ENCODE measurements at places on chromosomes 16 and 17. TPM values are rescaled to one million over a fixed set of nuclear protein-coding genes. Genes with fewer than 3 reads are reported as not detected.

VTN gene
- total RNA-seq: 2.1 TPM

GRCh38 chr16:89290887-89291286 is 73.4 kb downstream of the ZNF778 start:
- no peak for DNase-seq

KRT36 gene
- not detected for total RNA-seq

DNA sequence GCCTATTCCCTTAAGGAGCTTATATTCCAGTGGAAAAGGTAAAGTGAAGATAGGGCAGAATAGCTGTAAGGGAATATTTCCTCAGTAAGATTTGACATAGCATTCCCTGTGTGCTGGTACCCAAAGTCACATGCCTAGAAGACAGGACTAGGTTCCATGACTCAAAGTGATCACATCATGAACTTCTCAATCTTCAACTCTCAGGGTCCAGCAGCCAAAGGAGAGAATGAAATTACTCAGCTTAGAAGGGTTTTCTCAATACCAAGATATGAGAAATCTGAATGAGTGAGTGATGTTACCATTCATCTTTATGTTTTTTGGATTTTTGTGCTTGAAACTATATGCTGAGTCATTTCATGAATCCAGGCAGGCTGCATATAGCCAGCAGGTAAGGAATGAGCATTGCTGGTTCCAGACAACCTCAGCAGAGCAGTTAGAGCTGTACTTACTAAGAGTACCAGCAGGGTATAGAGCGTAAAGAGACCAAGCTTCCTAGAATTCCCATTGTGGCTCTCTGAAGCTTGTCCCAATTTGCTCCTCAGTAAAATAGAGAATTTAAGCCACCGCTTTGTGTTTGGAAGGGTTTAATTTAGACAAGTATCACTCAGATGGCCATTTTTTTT is 91.1 kb downstream of the ANKFN1 start:
- DNase-seq: no peak

GRCh38 chr17:76370261-76370993 is 14.0 kb upstream of the SPHK1 start:
- DNase-seq: no peak

- no peak for DNase-seq
These were observed 8.5 kb upstream of the FBXL19 start for GRCh38 chr16:30914830-30915229.

- no peak for DNase-seq
These were observed 140.3 kb upstream of the ERCC4 start for GRCh38 chr16:13779676-13780075.

DHRS11 gene
- total RNA-seq: 16.3 TPM

DNA sequence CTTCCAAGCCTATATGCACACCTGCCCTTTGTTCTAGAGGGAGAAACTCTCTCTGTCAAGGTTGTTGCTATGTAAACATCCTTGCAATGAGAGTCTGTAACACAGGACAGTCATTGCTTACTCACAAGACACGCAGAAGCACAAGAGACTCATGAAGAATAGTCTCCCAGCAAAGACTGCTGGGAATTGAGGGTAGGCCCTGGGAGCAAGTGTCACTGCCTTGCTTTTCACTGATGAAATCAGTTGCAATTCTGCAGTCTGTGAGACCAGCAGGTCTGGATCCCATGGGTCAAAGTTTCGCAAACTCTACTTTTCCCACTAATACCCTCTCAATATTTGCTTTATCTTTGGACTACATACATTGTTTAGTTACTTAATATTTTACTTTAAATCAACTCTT is 177.4 kb downstream of the FTO start:
- DNase-seq: no peak

GRCh38 chr16:11151156-11151884 is 104.7 kb downstream of the SOCS1 start:
- no peak for DNase-seq

DNA sequence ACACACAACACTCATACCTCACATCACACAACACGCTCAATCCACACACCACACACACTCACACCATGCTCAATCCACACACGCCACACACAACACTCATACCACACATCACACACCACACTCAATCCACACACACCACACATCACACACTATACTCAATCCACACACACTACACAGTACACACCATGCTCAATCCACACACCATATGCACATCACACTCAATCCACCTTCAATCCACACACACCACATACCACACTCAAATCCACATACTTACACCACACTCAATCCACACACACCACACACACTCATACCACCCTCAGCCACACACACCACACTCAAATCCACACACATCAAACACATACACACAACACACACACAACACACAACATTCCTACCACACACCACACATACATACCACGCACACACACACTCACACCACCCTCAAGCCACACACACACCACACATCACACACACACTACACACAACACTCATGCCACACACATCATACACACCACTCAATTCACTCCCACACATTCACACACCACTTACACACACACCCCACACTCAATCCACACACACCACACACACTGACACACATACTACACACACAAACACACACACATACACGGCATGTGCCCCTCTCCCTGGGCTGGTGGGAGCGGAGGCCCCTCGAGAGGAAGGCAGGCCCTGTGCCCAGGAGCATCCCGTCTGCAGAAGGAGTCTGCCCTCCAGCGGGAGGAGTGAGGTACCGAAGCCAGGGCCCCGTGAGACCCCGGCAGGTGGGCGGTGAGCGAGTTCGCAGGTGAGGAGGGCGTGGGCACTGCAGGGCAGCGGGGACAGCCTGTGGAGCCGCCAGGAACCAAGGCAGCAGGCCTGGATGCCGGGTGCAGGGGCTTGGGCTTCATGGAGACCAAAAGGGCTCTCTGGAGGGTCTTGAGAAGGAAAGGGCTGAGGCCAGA is 33.1 kb upstream of the RPTOR start:
- no peak for DNase-seq

GRCh38 chr17:39863918-39864746 is at the start of gene IKZF3:
Gene IKZF3, minus strand, starts transcription at chr17:39864312. Its CDS starts 186 bp downstream, at chr17:39864126.
- no peak for DNase-seq

DNA sequence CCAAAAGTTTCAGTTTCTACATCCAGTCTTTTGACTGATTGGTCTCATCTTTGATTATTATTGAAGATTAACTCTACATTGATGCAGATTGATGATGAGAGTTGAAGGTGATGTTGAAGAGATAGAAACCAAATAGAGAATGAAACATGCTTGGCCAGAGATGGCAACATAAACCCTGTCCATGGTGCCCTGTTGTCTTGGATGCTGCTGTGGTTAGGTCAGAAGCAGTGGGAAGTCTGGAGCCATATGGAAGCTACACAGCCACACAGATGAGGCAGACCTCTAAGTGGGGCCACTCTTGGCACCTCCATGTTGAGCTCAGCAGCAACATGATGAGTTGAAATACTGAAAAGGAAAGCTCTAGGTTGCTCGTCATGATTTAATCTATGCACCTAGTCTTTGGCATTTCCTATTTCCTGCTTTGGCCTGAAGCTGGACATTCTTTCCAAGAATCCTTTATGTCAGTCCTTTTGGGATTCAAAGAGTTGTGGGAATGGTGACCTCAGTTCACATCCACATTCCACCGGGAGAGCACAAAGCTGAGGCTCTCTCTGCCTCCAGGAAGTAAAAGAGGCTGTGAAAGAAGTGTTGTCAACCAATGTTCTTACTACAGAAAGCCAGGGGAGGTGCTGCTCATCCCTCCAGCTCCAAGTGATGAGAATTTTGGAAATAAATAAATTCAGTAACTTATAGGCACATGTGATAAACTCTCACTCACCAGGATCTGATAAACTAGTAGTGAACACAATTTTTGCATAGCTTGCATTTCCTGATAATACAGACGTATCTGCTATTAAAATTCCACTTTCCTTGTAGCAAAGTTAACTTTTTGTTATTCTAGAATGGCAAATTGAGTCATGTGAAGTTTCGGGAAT is 127.7 kb upstream of the MAF start:
- no peak for DNase-seq

GRCh38 chr17:9192010-9192409 is 170.7 kb downstream of the NTN1 start:
- DNase-seq: no peak
